ENCODE measurements at places on chromosomes 1 and 21.

GRCh38 chr1:113958691-113959090, 20.6 kb upstream of the OLFML3 start:
- DNase-seq: no peak

DNA sequence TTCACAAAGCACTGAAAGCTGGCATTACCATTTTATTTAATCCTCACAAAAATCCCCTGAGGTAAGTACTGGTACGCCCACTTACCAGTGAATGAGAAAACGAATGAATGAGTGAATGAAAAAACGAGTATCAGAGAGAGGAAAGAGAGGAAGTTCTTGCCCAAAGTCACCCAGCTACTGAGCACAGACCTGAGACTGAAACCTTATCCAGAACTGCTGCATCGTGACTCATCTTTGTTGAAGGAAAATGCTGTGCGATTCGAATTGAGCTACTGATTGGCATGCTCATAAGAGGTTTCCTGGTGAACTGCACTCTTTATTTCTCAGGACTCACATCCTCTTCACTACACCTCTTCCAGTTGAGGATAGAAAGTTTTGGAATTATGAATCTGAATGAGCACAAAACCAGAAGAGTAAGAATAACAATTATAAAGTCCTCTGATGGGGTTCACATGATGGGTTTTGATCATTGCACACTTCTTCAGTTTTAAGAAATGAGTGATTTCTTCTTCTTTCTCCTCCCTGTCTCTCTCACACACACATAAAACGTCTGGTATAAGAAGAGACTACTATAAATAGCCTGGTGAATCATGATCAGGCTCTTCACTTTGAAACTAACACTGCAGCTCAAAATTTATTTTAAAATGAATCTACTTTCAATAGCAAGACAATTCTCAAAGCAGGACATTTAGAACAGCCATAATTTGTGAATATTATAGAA, 32.1 kb downstream of the IL12RB2 start:
- DNase-seq: no peak

- no peak for DNase-seq
Observed at GRCh38 chr1:116907351-116907750, 2.4 kb upstream of the PTGFRN start.

- no peak for DNase-seq
Observed at GRCh38 chr1:75952016-75952415, 19.8 kb upstream of the ASB17 start.

Data from GM19239 (cell line).